ENCODE measurements at places on chromosomes 7 and 10.

DNA sequence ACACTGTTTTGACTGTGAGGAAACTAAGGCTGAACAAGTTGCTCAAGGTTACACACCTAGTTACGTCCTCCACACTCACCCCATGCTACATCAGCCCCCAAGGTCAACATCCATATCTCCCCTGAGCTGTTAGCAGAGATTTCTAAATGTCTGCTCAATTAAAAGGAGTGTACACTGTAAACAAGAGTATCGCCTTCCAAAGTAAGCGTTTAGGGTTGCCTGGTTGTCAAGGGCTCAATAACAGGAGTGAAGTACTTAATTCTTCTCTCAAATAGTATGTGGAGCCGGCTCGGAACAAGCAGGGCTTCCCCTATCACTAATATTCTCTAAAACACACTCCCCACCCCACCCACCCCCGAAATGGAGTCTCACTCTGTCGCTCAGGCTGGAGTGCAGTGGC, 412.8 kb upstream of the GALNT17 start:
- no peak for DNase-seq

DNA sequence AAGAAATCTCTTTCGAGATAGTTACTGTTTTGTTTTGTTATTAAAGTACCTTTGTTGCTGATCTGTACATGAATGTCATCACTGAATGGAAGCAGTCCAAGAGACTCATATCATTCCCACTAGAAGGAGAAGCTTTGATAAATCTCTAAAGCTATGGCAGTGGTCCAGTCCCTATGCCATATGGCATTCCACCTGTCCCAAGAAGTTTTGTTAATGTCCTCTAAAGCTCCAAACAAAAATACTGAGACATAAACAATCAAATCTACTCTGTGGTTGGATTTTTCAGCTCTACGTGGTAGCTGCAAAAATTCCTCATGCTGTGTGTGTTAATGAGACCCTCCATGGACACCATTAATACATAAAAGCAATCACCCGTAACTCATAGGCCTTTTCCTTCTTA, 94.1 kb downstream of the LRRN3 start:
- DNase-seq = no peak

DNA sequence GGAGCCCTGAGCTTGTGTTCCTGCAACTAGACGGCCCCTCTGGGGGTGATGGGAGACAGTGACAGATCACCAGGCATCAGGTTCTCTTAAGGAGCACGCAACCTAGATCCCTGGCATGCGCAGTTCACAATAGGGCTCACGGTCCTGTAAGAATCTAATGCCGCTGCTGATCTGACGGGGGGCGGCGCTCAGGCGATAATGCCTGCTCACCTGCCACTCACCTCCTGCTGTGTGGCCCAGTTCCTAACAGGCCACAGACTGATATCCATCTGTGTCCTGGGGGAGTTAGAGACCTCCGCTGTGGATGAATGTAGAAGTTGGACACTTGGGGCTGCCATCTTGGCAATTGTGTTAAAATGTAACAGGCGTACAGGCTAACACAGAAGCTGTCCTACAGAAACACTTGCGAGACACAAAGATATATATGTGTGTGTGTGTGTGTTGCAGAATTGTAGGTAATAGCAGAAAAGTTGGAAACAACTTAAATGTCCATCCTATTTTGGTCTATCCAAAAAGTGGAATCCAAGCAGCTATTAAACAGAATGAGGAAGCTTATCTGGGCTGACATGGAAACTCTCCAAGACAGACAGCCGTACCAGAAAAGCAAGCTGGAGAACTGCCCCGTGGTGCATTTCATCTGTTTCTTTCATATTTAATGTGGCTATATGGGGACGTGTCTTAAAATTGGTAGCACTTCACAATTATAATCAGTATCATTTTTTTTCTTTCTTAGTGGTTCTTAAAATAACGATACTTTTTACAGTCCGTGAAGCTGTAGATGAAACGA, 82.8 kb downstream of the MKI67 start:
- DNase-seq = no peak

DNA sequence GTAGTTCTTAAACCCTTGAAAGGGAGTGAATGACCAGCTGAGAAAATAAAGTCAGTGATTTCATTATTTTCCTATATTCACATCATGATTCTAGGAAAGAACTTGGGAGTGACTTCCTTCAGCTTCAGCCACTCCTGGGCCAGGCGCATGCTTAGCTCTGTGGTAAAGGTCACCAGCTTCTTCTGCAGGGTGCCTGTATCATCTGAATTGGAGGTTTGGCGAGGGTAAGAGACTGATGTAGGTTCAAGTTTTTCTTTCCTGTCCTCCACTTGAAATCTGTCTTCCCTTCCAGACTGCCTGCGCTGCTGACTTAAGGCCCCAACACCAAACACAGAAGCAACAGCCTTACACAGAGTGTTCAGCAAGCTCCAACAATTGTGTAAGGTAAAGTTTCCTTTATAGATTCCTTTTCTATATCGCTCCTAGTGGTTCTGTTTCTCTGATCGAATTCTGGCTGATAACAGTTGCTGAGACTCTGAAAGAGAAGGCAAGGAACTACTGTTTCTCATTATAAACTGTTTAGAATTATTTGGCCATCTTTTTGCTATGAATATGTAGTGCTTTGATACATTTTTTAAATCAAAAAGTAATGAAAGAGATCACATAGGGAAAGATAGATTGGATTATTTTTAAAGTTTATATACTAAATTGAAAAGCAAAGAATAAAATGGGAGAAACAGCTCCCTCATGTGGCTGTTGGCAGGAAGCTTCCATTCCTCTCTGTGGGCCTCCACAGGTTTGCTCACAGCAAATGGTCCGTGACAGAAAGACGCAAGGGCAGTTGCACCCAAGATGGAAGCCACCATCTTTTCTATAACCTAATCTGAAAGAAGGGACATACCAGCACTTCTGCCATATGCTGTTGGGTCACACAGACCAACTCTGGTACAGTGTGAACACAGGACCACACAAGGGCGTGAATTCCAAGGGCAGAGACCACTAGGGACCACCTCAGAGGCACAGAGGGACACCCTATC, 14.0 kb downstream of the GATAD1 start:
- no peak for DNase-seq

DNA sequence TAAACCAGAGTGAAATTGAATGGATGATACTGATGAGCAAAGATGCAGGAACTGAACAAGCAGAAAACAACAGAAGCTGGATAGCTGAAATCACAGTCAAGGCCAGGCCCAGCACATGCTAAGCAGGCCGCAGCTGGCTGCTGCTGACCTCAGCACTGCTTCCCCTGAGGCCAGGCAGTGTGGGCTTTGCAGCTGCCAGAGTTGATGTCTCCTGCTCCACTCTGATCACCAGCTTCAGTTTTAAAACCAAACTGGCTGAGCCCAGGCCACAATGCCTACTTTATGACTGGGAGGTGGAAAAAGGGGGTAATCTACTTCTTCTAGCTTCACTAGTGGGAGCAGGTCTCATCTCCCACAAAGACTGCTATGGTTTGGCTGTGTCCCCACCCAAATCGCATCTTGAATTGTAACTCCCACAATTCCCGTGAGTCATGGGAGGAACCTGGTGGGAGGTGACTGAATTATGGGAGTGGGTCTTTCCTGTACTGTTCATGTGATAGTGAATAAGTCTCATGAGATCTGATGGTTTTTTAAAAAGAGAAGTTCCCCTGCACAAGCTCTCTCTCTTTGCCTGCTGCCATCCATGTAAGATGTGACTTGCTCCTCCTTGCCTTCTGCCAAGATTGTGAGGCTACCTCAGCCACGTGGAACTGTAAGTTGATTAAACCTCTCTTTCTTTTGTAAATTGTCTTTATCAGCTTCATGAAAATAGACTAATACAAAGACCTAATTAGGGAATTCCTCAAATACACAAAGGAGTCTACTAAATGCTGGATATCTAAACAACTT, 136.4 kb upstream of the ITGB1 start:
- no peak for DNase-seq

DNA sequence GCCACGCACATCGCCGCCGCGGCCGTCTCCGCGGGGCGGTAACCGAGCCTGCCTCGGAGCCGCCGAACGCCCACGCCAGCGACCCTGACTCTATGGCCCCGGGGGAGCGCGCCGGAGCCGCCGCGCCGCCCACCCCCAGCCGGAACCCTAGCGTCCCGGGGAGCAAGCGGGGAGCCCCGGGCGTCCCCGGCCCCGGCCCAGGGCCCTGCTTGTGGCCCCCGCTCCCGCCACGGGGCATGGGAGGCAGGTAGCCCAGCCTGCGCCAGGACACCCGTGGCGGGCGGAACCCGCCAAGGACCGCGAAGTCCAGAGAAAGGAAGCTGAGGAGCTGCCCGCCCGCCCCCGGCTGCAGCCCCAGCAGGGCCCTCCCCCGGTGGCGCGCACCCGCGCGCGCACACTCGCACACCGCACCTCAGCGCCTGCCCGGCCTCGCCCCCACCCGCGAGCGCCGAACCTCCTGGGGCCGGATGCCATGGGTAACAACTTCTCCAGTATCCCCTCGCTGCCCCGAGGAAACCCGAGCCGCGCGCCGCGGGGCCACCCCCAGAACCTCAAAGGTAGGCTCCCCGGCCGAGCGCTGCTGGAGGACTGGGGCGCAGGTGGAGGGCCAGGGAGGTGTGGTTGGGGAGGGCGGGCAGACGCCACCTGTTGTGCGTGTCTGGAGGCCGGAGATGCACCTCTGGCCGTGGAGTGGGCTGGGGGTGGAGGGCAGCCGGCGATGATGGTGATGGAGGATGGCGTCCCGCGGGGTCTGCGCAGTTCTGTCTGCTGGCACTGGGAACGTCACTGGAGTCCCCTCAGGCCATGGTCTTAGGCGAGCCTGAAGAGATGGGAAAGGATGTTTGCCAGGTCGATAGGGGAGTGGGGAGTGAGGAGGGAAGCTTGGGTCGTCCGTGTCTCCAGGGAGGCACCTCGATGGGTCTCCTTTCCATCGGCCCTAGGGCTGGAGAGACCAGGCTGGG, 692 bp downstream of the NEURL1 start:
- DNase-seq = no peak

- DNase-seq = no peak
Measured at GRCh38 chr10:7036951-7037350, 373.9 kb downstream of the SFMBT2 start.

GRCh38 chr7:129376778-129377700, 57.2 kb upstream of the STRIP2 start:
- DNase-seq = no peak

- DNase-seq = no peak
Measured at GRCh38 chr7:107560898-107561516, 2.7 kb downstream of the COG5 start.

DNA sequence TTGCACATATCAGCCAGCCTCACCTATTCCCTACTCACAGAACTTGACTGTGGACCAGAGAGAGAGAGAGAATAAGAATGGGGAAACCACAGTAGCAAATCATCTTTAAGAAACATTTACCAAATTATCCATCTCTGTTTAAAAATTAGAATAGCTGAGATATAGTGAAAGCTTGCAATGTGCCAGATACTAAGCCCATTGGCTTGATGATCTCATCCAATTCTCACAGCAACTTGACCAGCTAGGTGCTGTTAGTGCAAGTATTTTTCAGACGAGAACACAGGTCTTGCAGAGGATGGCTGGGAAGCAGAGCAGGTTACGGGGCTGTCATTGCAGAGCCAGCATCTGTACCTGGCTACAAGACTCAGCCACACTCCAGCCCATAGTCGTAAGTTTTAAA, 50.9 kb downstream of the KLF6 start:
- no peak for DNase-seq

GRCh38 chr7:35263396-35263795, 9.5 kb upstream of the TBX20 start:
- no peak for DNase-seq

DNA sequence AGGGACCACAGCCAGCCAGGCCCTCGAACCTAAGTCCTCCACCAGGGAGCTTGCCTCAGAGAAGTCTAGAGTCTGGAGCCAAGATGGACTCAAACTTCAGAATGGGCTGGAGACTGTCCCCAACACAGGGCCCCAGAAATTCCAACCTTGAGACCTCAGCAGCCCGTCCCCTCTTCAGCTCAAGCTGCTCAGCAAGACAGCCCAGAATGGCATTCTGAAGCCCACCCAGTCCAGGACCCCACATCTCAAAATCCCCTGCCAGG, 15.9 kb downstream of the KCNH2 start:
- DNase-seq = no peak

DNA sequence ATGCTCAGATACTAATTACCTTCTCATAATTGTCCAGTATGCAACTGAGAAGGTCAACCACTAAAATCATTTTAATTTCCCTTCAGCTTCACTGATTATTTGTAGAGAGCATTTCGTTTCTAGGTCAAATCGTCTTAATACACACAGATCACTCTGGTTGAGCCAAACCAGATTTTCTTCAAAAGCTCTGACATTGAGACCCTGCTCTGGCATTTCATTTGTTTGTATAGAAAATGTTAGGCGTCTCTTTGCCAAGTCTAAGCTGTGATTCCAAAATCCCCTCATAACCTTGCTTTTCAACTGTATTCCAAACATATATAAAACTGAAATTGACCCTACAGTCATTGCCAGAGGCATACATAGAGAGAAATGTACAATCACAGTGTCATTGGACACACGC, 520.0 kb downstream of the CNTNAP2 start:
- DNase-seq = no peak

DNA sequence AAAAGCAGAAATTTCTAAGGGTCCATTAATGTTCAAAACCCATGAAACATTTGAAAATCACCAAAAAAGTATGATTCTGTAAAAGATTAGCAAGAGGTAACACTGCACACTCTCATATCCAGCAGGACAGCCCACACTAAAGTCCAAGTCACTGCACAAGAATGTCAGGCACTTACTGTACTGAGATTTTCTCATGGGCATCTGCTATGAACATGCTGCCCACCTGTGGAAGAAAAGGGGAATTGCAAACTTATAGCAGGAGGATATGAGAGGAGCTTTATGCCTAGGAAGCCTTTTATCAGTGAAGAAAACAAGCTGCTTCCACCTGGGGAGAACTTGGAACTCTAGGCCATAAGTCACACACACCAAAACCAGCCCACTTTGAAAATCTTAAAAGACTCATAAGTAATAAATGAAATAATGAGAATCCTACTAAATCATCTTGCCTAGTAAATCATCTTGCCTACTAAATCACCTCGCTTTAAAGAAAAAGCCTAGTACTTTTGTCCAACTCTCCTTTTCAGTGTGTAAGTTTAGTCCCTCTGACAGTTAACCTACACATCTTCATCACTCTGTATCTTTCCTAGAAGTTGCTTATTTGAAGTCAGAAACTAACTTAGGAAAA, 46.1 kb downstream of the ARMH3 start:
- DNase-seq = peak; percentile 41

GRCh38 chr7:115574681-115575291, 455.8 kb downstream of the TFEC start:
- DNase-seq = no peak

GRCh38 chr10:121112136-121112535, 261.0 kb downstream of the WDR11 start:
- DNase-seq = no peak

GRCh38 chr10:129501652-129502436, 34.8 kb downstream of the MGMT start:
- DNase-seq = no peak

- no peak for DNase-seq
Measured at GRCh38 chr7:99133766-99134564, 9.9 kb downstream of the SMURF1 start.

GRCh38 chr10:114561008-114561523, 97.0 kb downstream of the ABLIM1 start:
- DNase-seq = no peak
